Stimulated activated CD4-positive, alpha-beta T cell treated with anti-CD3 and anti-CD28 coated beads, TNF-alpha, amount 100 ng/mL, for 4 hours (primary cell): ENCODE measurements at places on chromosomes 2 and 18.

- no peak for DNase-seq
These were observed 39.5 kb downstream of the ARL4C start for GRCh38 chr2:234457421-234457820.

DNA sequence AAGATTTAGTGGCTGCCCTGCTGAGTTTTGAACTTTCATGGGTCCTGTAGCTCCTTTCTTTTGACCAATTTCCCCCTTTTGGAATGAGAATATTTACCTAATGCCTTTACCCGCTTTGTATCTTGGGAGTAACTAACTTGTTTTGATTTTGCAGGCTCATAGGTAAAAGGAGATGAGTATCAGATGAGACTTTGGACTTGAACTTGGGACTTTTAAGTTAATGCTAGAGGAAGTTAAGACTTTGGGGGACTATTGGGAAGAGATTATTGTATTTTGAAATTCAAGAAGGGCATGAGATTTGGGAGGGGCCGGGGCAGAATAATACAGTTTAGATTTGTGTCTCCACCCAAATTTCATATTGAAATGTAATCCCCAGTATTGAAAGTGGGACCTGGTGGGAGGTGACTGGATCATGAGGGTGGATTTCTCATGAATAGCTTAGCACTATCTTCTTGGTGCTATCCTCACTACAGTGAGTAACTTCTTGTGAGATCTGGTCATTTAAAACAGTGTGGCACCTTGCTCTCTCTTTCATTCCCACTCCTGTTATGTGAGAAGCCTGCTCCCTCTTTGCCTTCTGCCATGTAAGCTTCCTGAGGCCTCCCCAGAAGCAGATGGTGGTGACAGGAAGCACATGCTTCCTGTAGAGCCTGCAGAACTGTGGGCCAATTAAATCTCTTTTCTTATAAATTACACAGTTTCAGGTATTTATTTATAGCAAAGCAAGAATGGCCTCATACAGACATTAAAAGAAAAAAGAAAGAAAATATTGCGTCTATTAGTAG is 6.1 kb downstream of the ADI1 start:
- DNase-seq, result no peak

DNA sequence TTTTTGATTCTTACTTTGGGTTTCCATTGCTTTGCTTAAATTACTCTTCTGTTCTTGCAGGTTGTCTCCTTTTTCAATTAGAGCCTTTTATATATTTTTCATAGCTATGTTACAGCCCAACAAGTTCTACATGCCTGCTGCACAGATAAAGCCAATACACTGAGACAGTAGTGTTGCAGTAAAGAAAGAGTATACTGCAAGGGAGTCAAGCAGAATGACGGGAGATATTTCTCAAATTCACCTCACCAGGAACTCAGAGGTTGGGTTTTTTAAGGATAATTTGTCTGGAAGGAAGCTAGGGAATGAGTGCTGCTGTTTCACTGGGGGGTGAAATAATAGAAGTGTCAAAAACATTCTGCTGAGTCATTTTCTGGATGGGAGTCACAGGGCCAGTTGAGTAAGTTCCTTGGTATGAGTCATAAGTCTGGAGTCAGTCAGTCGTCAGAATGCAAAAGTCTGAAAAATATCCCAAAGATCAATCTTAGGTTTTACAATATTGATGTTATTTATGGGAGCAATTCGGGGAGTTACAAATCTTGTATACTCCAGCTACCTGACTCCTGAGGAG is 193.0 kb upstream of the RGPD4 start:
- no peak for DNase-seq

GRCh38 chr2:19676770-19677169 is 225.0 kb downstream of the TTC32 start:
- no peak for DNase-seq

DNA sequence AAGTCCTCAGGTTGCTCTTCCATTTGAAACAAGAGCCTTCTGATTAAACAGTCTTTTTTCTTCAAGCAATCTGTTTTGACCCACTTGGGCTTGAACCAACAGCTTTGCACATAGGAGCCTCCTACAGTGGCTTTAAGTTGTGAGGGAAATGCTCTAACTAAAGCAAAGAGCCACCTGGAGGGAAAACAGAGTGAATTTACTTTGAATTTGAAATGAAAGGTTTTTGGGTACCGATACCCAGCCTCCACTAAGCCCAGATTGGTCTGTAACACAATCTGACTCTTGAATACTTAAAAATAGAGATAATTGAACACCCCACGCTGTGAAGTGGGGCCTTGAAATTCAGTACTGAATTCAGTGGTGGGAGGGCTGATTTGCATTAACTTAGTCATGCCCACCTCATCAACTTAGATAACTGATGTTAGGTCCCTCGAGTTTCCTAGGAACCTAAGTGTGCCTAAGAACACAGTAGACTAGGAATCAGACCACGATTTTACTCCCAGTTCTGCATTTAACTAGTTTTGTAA is 56.3 kb upstream of the ACVR1C start:
- DNase-seq, result no peak

DNA sequence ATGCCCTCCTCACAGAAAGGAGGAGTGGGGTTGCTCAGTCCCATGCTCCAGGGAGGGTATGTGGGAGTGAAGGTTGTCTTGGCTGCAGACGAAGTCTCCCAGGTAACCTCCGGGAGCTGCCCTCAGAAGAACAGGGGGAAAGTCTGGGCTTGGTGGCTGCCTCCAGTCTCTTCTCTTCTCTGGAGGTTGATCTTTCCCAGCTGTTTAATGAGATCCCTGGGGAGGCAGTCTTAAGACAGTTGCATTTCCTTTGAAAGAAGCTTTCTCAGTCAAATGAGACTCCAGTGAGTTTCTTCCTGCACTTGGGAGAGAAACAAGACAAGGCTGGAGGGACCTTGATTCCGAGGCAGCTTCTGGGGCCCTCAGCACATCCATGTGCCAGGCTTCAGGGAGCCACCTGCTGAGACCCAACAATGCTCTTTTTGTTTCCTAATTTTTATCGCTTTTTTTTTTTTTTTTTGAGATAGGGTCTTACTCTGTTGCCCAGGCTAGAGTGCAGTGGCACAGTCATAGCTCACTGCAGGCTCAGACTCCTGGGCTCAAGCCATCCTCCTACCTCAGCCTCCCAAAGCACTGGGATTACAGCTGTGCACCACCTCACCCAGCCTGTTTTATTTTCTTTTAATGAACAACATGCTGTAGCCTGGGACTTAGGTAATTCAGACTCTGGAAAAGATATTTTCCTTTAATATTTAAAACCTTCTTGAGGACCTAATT is 71.7 kb upstream of the TPO start:
- DNase-seq, result no peak

GRCh38 chr2:51032751-51033330 is 909 bp upstream of the NRXN1 start:
- no peak for DNase-seq

DNA sequence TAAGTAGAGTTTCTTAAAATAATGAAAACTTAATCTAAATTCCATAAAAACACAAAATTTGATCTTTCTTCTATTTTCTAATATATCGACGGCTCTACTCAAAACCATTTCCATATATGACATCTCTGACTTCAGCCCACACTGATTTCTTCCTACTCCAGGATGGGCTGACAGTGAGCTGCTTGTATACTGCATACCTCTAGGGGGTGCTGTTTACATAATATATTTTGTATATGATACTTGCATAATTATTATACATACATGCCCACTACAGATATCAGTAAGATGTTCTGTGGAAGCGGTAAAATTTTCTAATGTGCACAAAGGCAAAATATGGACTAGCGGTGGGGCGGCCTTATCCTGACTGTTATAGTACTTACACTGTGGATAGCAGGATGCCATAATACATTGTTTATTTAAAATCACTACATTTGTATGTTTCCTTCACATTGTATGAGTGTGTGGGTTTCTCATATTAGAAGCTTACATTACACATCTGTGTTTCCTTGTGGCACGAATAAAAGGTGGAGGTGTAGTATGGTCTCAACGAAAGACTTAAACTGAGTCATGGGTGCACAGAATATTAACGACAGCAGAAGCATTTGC is 66.1 kb upstream of the NXPH2 start:
- DNase-seq, result no peak

GRCh38 chr2:133418671-133419070 is 149.6 kb downstream of the NCKAP5 start:
- DNase-seq, result no peak

GRCh38 chr2:188292348-188293239 is 920 bp downstream of the GULP1 start:
- DNase-seq, result no peak

DNA sequence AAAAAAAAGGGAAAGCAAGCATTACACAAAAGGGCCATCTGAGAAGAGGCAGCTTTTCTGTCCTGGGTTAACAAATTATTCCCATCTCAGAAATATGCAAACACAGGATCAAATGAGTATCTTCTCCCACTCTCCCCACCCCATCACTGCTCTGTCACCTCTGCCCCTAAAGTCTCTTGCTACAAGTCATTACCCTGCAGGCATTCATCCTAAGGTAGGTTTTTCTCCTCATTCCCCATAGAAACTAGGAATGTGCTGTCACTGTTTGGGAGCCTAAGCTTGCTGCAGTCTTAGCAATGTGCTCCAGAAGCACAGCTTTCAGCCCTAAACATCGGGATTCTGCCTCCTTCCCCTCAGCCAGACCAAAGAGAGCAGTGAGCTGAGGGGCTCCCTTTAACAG is 3.6 kb downstream of the LRRTM1 start:
- DNase-seq, result no peak

- DNase-seq, result no peak
These were observed 41.6 kb downstream of the LAMA3 start for GRCh38 chr18:23730857-23731256.

- DNase-seq, result peak; percentile 10
These were observed 961 bp upstream of the SLC40A1 start for GRCh38 chr2:189581354-189582139.
